ENCODE measurements at places on chromosomes 6 and 20.

DNA sequence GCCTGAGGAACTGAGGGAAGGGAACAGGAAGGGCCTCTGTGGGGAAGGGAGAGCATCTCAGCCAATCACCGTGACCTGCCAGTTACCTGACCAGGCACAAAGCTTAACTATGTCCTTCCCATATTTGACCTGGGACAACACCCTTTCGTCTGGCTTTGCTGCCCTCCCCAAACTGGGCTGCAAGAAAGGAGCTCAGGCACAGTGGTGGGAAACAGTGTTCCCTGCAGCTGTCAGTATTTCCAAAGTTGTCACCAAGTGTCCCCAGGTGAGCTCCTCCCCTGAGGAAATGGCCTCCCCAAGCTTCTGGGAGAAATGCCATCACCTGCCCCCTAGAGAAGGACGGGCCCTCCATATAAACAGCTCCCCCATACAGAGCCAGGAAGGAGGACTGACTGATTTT lies 17.9 kb downstream of the NCR2 start:
- no peak for DNase-seq

- no peak for DNase-seq
Measured at GRCh38 chr6:75824160-75824559, 75.1 kb downstream of the MYO6 start.

DNA sequence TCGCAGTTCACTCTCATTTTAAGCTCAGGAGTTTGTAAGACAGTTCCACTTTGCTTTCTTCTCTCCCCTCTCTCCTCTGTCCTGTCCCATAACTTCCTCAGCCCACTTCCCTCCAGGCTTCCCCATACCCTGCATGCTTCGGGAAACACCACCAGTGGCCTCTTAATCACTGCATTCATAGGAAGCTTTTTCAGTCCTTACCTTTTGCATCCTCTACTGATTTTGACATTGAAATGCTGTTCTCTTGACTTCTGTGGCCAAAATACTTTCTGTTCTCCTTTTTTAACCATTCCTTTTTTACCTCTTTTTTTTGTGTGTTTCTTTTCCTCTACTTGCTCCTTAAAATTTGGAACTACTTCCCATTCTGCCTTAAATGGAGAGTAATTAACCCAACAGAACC lies 69.7 kb downstream of the HIVEP1 start:
- no peak for DNase-seq

- no peak for DNase-seq
Measured at GRCh38 chr6:136823128-136823660, 802 bp downstream of the PEX7 start.

DNA sequence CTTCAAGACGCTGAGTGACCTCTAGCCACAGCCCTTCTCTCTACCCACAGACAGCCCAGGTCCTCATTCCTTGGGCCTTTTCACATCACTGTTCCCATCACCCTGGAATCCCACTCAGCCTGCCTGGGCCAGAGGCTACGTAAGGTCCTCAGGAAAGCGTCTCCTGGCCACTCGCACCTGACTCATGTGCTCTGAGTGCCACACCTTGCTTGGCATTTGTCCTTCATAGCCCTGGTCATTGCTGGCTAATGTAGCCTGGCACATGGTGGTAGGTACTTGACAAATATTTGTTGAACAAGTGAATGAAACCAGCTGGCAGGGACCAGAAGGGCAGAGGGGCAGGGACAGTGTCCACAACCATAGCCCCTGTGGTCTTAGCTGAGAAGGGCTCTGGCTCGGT lies 50.6 kb upstream of the FANCE start:
- DNase-seq = no peak

DNA sequence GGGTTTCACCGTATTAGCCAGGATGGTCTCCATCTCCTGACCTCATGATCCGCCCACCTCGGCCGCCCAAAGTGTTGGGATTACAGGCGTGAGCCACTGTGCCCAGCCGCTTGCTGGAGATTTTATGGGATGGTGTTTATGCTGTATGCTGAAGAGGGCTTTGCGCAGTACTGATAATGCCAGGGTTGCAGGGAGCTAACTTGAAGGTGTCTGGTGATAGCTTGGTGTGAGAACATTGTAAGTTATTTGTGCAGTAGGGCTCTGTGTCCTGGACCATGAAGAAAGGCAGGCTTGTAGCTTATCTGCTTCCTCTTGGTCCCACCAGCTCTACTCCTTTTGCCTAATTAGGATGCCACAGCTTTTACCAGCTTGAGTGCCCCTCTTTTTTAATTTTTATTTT lies 157.0 kb upstream of the DTNBP1 start:
- no peak for DNase-seq

- no peak for DNase-seq
Measured at GRCh38 chr6:2674857-2675256, 75.9 kb downstream of the MYLK4 start.

DNA sequence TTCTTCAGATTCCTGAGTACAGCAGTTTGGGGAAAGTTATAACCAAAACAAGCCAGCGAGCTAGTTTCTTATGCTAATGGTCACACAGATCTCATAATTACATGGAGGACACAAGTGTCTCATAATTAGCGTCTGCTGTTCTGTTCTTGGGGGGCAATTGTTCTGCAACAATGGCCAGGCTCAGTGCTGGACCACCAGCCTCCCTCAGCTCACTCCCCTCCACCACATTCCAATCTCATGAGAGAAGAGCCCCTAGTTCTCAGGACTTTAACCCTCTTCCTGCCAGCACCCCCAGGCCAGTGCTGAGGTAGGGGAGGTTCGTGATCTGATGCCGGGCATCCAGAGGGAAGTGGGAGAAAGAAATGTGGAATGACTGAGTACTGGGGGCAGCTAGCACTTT lies 20.2 kb upstream of the TOX2 start:
- no peak for DNase-seq

GRCh38 chr6:72783035-72783434 lies 161.2 kb downstream of the KCNQ5 start:
- no peak for DNase-seq

- DNase-seq = no peak
Measured at GRCh38 chr6:34806738-34807453, 15.0 kb downstream of the BLTP3A start.

- DNase-seq = no peak
Measured at GRCh38 chr6:5632348-5632935, 371.1 kb downstream of the FARS2 start.

GRCh38 chr20:46253391-46253790 lies 54.9 kb downstream of the CDH22 start:
- no peak for DNase-seq

- no peak for DNase-seq
Measured at GRCh38 chr20:25339608-25340007, 51.0 kb downstream of the ABHD12 start.

DNA sequence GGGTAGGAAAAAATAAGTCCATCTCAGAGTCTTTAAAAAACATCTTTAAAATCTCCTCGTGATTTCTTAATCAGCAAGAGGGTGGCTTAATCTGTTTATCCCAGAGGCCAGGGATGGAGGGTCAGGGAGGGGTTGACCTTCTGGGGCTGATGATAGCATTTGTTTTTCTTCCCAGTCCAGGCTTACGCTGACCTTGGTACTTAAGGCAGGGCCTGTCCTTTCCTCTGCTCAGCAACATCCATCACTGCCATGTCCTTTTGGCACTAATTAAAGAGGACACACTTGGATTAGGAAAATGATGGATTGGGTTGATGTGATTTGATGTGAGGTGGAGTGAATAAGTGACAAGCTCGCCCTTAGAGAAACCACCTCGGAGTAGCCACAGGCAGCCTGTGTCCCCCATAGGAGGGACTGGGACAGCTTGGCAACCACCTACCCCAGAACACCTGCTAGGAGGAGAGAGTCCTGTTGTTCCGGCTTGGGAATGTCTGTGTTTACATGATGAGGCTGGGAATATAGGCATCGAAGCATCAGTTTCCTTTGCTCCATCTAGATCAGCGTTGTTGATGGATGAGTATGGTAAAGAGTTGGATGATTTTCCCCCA lies 44.2 kb downstream of the PHACTR3 start:
- no peak for DNase-seq

DNA sequence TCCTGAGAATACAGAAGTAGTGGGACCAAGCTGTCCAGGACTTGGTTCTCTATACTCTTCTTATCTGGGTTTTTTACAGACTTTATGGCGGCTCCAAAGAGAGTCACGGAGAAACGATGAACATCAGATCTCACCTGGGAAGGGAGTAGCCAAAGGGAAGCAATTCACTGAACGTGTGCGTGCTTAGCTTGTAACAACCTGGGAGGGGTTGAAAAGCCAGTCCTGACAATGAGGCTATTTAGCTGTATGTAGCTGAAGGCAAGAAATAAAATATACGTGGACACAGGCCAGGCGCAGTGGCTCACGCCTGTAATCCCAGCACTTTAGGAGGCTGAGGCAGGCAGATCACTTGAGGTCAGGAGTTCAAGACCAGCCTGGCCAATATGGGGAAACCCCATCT lies 18.2 kb upstream of the RBL1 start:
- DNase-seq = no peak

GRCh38 chr6:118722829-118723813 lies 71.7 kb upstream of the CEP85L start:
- no peak for DNase-seq

DNA sequence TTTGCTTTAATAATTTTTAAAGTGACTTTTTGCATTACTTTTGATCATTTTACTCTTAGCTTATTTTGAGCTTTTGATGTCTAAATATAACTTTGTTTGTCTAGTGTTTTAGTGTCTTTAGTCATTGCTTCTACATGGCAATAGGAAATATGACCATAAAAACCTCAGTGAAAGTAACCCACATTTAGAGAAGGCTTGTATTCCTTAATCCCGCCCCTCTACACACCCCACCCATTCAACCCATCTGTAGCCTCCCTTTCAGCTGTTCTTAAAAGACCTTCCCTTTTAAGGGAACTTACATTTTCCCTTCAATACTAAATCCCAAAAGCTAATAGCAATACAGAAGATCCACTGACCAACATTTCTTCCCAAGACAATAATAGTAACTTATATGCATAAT lies 225.4 kb downstream of the LAMA2 start:
- DNase-seq = no peak

- no peak for DNase-seq
Measured at GRCh38 chr6:83467620-83468036, 36.8 kb upstream of the ME1 start.

DNA sequence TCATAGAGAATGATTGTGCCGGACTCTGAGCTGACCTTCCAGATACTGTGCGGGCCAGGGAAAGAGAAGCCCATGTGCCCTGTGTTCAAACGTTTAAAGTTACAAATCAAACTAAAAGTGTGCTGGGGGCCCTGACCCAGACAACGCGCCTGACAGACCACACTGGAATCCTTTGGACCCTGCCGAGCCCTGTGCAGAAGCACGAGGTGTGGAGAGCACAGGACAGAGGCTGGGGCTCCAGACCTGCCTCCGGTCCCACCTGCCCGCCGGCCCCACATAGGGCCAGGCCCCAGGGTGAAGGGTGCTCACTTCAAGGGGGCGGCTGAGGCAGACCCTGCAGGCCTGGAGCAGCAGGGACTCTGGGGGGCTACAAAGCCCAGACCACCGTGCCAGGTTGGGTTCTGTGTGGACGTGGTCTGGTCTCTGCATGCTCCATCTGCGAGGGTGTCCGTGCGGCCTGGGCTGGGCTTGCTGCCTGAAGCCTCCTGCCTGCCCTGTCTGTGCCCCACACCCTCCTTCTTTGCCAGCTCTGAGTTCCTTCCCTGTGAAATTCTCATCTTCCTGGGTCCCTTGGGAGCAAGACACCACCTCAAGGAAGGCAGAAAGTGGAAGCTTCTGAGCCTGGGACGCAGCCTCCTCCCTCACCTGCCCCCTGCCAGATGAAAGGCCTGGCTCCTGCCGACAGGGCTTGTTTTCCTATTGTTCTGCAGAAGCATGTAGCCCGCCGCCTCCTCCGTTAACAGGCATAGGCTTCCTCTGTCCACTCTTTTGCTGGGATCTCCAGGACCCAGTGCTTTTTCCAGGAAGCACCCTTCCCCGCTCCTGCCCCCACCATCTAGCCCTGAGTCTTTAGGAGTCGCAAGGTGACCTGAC lies 186.2 kb downstream of the ERMARD start:
- no peak for DNase-seq

- no peak for DNase-seq
Measured at GRCh38 chr6:27617700-27618689, 145.1 kb upstream of the ZNF184 start.

GRCh38 chr6:3310703-3311102 lies 52.0 kb downstream of the PSMG4 start:
- DNase-seq = no peak

DNA sequence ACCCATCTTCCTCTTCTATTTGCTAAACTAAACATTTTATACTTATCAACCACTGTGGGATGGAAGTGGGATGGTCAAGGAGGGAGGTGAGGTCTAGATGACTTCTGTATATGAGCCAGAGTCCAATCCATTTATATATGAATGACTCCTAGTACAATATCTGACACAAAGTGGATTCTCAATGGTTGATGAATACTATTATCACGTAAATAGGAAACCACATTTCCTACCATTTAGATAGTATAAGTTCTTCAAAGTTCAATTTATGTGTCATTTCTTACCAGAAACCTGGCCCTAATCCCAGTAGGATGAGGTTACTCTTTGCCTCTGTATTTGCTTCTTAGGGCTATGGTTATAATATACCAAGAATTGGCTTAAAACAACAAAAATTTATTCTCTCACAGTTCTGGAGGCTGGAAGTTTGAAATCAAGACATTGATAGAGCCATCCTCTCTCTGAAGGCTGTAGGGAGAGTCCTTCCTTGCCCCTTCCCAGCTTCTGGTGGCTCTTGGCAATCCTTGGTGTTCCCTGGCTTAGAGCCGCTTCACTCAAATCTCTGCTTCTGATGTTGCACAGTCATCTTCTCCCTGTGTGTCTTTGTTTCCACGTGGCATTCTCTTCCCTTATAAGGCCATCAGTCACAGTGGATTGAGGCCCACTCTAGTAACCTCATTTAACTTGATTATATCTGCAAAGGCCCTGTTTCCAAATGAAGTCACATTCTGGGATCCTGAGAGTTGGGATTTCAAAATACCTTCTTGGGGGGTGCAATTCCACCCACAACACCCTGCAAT lies 41.0 kb upstream of the RAB23 start:
- no peak for DNase-seq

- DNase-seq = no peak
Measured at GRCh38 chr6:143397227-143398222, 53.0 kb downstream of the ADAT2 start.

- DNase-seq = no peak
Measured at GRCh38 chr6:108133594-108134179, 32.1 kb upstream of the NR2E1 start.

- DNase-seq = no peak
Measured at GRCh38 chr6:82611751-82612150, 248.1 kb downstream of the TPBG start.

- DNase-seq = no peak
Measured at GRCh38 chr6:150651808-150652470, 52.3 kb downstream of the PLEKHG1 start.

DNA sequence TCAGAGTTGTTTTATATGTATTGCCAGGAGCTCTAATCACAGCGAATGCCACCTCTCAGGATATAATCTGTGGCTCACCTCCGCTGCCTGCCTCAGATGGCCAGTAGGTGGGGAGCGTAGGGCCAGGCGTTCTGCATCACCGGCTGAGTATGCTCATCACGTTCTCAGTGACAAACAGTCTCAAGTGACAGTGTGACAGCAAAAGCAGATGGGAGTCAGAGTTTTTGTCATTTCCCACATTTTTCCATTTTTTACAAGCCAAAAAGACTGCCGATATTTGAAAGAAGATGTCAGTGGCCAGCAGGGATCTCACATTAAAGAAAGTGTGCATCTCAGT lies 208.7 kb downstream of the ALDH8A1 start:
- DNase-seq = no peak

GRCh38 chr6:70198785-70199184 lies 104.1 kb downstream of the COL9A1 start:
- no peak for DNase-seq

All from stimulated activated CD4-positive, alpha-beta T cell treated with anti-CD3 and anti-CD28 coated beads, Interleukin-2, amount 100 ng/mL, for 48 hours (primary cell).